ENCODE measurements at places on chromosomes 2 and 18.

- no peak for DNase-seq
These were observed 46.0 kb downstream of the MRPS5 start for GRCh38 chr2:95075440-95076132.

DNA sequence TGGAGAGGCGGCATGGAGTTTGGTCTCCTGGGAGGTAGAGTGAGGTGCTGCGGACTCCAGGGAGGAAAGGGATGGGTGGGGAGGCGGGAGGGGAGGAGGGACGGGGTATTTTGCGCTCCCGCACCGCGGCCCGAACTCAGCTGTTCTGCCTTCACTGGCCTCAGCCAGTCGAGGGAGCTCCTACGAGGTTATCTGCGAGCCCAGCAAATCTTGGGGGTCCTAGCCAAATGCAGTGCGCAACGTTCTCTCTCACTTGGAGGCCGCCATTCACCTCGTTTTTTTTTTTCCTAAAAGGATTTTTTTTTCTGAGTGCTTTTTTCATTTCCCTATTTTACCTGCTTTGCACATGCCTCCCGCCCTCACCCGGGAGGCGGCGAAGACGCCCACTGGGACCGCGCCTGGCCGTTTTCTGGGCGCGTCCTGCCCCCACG is 877 bp upstream of the BCL2L11 start:
- no peak for DNase-seq

DNA sequence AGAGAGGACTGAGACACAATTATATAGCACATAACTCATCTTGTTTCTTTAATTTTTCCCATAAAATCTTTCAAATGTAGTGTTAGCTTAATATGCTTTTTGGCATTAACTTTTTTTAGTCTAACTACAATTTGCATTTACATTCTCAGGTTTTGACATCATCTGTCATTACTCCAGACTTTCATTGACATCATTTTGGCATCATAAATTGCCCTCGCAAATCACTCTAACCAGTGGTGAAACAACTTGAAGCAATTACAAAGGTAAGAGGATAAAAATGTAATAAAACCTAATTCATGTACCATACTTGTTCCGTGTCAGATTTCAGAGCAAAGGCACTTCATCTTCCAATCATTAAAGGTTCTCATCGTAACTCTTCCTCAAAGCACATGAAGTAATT is 41.4 kb downstream of the RFX8 start:
- DNase-seq: no peak

GRCh38 chr2:55923982-55924321 is 370 bp upstream of the EFEMP1 start:
- DNase-seq: no peak

GRCh38 chr2:32993005-32993539 is 46.3 kb downstream of the LTBP1 start:
- no peak for DNase-seq

- DNase-seq: no peak
These were observed 33.1 kb downstream of the ARL4C start for GRCh38 chr2:234463626-234464290.

GRCh38 chr2:229416116-229416694 is 145.1 kb upstream of the PID1 start:
- DNase-seq: no peak

Data from ACHN (cell line).